ENCODE measurements at places on chromosomes 2 and 18. TPM values are rescaled to one million over a fixed set of nuclear protein-coding genes. Genes with fewer than 3 reads are reported as not detected.

DNA sequence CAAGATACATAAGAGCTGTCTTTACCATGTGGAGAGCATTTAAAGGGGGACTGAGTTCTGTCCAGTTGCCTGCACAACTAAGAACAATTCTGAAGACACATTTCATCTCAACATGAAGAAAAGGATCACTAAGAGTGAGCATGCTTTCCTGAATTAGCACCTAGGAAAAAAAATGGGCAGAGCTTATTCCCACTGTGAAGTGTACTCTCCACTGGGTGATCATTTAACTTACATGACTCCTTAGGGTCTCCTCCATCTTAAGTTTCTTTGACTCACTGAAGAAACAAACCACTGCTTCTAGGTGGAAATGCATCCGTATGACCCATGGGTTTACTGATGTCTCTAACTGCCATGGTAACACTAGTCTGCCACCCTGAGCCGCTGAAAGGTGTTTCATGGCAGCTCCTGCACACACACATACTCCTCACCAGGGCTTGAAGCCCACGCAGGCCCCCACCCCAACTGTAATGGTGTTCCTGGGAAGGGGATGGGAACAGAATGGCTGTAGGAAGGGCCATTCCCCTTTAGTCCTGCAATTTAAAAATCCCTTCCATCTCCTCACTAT lies 27.1 kb downstream of the HDLBP start:
- H3K36me3 ChIP-seq = peaks cover 12% of the 10 kb centered on the region
- no peak overlapping the region for H3K4me3 ChIP-seq
- no peak overlapping the region for H3K27ac ChIP-seq
- H3K4me1 ChIP-seq = peaks cover 34% of the 10 kb centered on the region
- DNase-seq = no peak

DNA sequence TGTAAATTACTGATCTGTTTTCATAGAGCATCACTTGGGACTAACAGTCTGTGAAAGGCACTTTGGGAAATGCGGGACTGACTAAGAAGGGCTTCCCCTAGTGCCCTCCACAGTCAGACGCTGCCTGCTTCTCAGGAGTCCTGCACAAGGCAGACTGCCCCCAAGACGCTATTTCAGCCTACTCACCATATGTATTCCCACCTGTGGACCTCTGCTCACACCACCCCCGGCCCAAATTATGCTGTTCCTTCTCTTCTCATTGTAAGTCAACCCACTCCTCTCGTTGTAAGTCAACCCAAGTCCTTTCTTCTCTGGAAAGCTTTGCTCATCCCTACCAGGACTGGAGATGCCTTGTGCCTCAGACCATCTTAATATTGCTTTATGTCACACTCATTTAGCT lies 175.3 kb downstream of the GFPT1 start:
- H3K27ac ChIP-seq = no peak overlapping the region
- no peak overlapping the region for H3K4me3 ChIP-seq
- no peaks in the 10 kb centered on the region for H3K4me1 ChIP-seq
- peaks cover 3% of the 10 kb centered on the region for H3K27me3 ChIP-seq
- no peak for DNase-seq

- H3K4me3 ChIP-seq = no peak overlapping the region
- no peaks in the 10 kb centered on the region for H3K4me1 ChIP-seq
- H3K27ac ChIP-seq = no peak overlapping the region
These were observed 53.2 kb upstream of the MAT2A start for GRCh38 chr2:85485815-85486214.

DNA sequence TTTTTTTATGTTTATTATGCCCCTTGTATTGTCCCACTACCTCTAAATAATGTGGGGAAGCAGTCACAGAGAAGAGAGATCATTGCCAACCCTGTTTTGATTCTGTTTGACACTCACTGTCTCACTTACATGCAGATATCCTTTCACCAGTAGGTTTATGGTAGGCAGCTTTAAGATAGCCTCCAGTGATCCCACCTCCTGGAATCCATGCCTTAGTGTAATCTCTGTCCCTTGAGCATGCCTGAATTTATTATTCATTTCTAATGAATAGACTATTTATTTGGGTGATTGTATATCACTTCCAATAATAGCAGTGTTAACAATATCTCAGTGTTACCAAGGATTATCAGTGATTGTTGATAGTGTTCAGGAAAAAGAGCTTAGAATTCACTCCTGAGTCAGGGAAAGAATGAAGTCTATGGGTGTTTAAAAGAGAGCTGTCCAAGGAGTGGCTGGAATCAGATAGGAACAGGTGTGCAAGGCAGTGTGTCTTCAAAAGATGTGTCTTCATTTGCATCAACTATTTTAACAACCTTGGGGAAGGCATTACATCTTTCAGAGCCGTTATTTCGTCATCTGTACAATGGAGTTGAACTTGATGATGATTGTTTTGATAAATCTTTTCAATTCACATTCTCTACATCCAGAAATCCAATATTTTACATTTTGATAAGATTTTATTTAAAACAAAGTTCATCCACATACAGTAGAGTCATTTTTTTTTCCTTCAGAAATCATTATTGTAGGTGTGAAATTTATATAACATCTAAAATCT lies 31.9 kb downstream of the PKP4 start:
- no peaks in the 10 kb centered on the region for H3K27me3 ChIP-seq
- no peak for DNase-seq
- H3K27ac ChIP-seq = no peak overlapping the region
- peaks cover 5% of the 10 kb centered on the region for H3K36me3 ChIP-seq

- peak; percentile 89 for DNase-seq
- H3K4me1 ChIP-seq = peaks cover 41% of the 10 kb centered on the region
- peaks cover 28% of the 10 kb centered on the region for H3K36me3 ChIP-seq
These were observed 484 bp upstream of the DARS1 start for GRCh38 chr2:135985826-135986393.

GRCh38 chr2:2324119-2324518 lies 7.0 kb downstream of the MYT1L start:
- no peak overlapping the region for H3K27ac ChIP-seq
- no peaks in the 10 kb centered on the region for H3K4me1 ChIP-seq
- no peaks in the 10 kb centered on the region for H3K27me3 ChIP-seq
- no peak overlapping the region for H3K4me3 ChIP-seq
- DNase-seq = no peak

DNA sequence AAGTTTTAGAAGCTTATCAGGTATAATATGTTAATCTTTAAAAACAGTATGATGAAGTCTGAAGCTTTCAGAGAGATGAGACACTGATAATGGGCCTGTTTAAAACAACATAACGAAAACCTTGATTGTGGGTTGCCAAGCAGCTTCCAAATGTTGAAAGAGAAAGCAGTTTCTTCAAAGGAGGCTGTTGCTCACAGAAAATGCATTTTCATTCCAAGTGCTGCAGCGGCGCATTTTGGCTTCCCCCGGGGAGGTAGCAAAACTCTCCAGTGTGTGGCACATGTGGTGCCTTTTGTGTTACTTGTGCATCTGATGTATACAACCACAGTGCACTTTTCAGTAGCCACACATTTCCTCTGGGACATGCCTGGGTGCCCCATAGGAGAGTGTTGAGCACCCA lies 66.1 kb downstream of the TMEFF2 start:
- no peak overlapping the region for H3K27ac ChIP-seq
- no peaks in the 10 kb centered on the region for H3K4me1 ChIP-seq
- H3K36me3 ChIP-seq = no peaks in the 10 kb centered on the region
- DNase-seq = no peak
- H3K27me3 ChIP-seq = peaks cover 2% of the 10 kb centered on the region

Gene RESP18
- total RNA-seq = not detected

Gene SCN2A
- not detected for total RNA-seq

Gene EN1
- total RNA-seq = not detected
